Foreskin keratinocyte (primary cell): ENCODE measurements at places on chromosomes 12 and 14. TPM values are rescaled to one million over a fixed set of nuclear protein-coding genes. Genes with fewer than 3 reads are reported as not detected.

GRCh38 chr12:78793491-78793890 lies 71.1 kb upstream of the SYT1 start:
- no peak for DNase-seq

DNA sequence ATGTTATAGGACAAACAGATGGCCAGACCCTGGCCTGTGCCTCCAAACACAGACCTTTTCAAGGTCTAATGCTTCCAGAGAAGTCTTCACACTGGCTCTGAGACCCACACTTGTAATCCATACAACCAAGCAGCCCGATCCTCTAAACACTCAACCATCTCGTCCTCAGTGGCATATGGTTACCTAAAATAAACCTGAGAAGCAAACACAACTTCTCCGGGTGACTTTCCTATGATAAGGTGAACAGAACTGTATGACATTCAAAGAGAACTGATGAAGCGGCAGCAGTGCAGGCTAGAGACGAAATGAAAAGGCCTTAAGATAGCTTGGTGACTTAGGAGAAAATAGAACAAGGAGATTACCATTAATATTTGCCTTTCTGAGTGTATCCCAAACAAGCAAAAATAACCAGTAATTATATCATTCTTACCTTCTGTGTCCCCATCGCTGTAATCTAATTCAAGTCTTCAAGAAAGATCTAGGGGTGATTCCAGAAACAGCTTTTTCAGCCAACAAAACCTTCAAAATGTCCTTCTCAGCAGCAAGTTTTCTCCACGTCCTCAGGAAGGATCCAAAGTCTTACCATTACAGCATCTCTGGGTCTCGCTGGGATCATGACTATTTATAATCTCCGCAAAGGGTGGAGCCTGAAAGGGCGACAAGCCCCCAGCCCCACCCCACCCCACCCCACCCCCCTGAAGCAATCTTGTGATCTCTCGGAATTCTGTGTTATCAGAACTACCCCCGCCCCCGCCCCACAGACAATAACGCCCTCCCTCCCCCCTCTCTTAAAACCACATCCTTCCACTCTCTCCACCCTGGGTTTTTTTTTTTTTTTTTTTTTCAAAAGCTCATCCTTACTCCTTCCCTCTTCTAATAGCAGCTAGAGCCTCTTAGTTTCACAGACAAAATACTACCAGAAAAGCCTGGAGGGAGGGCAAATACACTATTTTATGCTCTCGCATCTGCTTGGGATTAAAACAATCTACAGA lies at the start of gene SLC2A3:
Gene SLC2A3 (minus strand): TSS at position 598 of the 992 bp plus-strand sequence. CDS start 153 bp downstream, at position 445.
- DNase-seq = peak; percentile 57

GRCh38 chr12:109539508-109539907 lies 33.8 kb downstream of the MMAB start:
- no peak for DNase-seq

GRCh38 chr12:84136862-84137367 lies 775.7 kb downstream of the SLC6A15 start:
- DNase-seq = peak; percentile 85

- DNase-seq = no peak
Observed at GRCh38 chr12:5376591-5377207, 55.2 kb upstream of the NTF3 start.

GRCh38 chr14:78785265-78785664 lies 615.1 kb downstream of the NRXN3 start:
- no peak for DNase-seq

- DNase-seq = no peak
Observed at GRCh38 chr12:131530041-131530332, 180.9 kb upstream of the SFSWAP start.

DNA sequence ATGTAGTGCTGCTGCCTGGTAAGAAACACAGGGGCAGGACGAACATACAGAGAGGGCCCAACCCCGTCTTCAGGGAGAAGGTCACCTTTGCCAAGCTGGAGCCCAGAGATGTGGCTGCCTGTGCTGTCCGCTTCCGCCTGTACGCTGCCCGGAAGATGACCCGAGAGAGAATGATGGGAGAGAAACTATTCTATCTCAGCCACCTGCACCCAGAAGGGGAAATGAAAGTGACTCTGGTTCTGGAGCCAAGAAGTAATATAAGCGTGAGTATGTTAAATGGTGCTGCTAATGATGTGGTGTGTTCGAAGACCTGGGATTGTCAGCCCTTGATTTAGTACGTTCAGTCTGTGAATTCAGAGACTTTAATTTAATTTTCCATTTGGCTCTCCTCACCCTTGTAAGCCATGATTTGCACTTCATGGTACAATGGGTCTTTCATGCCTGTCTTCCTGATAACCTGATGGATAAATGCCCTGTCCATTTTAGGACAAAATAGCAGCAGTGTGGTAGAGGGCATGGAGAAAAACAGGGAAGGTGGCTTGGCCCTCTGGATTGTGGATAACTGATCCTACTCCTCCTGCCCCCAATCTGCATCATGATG lies 318.9 kb downstream of the SNAPC1 start:
- no peak for DNase-seq

GRCh38 chr14:42563313-42563712 lies 956.6 kb downstream of the LRFN5 start:
- no peak for DNase-seq

- DNase-seq = no peak
Observed at GRCh38 chr12:25687226-25687625, 134.1 kb upstream of the LMNTD1 start.

DNA sequence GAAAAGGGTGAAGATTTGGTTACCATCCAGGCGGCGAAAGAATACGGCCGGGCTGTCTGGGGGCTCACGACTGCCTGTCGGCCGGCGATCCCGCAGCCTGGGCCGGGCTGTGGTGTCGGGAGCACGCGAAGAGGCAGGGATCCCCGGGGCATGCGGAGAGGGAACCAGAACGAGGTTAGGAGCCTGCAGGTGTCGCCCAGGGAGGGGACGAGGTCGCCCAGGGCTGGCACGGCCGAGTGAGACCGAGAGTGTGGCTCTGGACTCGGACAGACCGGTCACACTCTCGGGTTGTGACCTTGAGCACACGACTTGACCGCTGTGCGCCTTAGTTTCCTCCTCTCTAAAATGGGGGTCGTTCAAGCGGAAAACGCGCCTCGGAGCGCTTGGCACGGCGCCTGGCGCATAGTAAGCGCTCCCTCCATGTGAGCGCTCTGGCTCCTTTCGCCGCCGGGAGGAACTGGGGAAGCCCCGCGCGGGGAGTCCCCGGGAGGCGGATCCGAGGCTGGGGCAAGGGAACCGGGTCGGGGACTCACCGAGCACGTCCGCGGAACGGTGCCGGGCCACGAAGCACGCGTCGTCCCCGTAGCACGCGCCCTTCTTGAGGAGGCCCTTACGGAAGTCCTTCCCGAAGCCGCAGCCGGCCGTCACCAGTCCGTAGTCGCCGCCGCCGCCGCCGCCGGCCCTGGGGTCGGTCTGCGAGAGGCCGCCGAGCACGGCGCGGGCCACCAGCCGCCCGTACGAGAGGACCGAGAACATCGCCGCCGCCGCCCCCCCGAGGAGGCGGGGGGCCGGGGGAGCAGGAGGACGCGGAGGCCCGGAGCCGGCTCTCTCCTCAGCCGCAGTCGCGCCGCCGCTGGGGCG lies 612 bp downstream of the PPTC7 start:
- DNase-seq = peak; percentile 19

BICDL1 gene
- 6.4 and 7.0 TPM in 2 replicates for total RNA-seq

DPPA3 gene
- not detected in 2 replicates for total RNA-seq

SLC8A3 gene
- total RNA-seq = 0.04 TPM in 1 of 2 replicates, not detected in the other

TMEM116 gene
- total RNA-seq = 4.1 and 5.5 TPM in 2 replicates

PLEKHG7 gene
- total RNA-seq = not detected in 2 replicates

SLC38A4 gene
- total RNA-seq = 0.49 and 0.65 TPM in 2 replicates
